Upper lobe of left lung (tissue), 6 donors: ENCODE measurements at places on chromosomes 7 and 10. TPM values are rescaled to one million over a fixed set of nuclear protein-coding genes. Genes with fewer than 3 reads are reported as not detected.

The PAX4 gene
- not detected for total RNA-seq

- no peak for DNase-seq
Observed at GRCh38 chr10:27660711-27661110, 84.9 kb downstream of the MKX start.

The LMOD2 gene
- not detected for total RNA-seq

- DNase-seq: no peak
Observed at GRCh38 chr7:5001911-5002310, 42.9 kb upstream of the MMD2 start.

- no peak for DNase-seq
Observed at GRCh38 chr10:86155054-86155921, 211.3 kb downstream of the GRID1 start.

DNA sequence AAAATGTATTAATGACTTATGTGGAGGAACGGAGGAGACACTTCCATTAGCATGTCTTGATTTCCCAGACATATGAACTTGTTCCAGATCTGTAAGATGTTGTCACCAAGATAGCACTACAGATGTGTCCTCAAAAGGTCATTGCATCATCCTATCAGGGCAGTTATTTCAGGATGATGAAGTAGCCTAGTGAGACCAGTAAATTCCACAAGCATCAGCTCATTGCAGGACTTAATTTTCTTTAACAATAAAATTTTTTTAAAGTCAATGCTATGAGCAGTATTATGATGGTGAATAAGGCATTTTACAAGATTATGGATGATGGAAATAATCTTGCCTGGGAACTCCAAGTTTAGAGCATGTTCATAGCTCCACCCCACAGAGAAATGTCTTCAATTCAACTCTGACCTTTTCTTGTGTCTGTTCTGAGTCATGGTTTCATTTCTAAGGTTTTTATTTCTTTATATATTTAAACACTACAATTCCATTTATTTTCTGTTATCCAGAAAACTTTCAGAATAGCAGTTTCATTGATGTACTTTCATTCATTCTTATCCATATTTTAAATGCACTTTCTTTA, 1203.3 kb upstream of the CELF2 start:
- DNase-seq: no peak

The TRIL gene
- total RNA-seq: 11.0 TPM

The WIPF3 gene
- not detected for total RNA-seq

The MMP21 gene
- 0.14 TPM for total RNA-seq

GRCh38 chr7:81140252-81140651, 221.4 kb upstream of the SEMA3C start:
- DNase-seq: no peak

The DDX50 gene
- total RNA-seq: 19.9 TPM

The PPP1R17 gene
- total RNA-seq: not detected

- no peak for DNase-seq
Observed at GRCh38 chr7:36906448-36906847, 182.2 kb upstream of the AOAH start.

DNA sequence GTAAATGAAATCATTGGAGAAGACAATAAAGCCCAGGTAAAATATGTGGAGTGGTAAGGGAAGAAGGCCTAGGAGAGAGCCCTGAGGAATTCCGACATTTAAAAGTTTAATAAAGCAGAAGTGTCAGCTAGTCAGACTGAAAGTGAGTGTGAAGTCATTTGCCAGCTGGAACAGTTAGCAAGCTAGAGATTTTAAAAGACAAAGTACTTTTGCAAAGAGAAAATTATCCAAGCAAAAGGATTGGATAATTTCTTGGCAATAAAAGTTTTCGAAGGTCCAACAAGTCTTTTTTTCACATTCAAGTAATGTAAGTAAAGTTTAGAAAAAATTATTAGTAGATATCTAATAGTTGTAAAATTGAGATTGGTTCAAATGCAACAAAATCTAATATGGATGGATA, 27.1 kb upstream of the SEMA3C start:
- DNase-seq: no peak

- no peak for DNase-seq
Observed at GRCh38 chr7:38872202-38872601, 36.8 kb downstream of the VPS41 start.
